ENCODE measurements at places on chromosomes 3 and 15.

DNA sequence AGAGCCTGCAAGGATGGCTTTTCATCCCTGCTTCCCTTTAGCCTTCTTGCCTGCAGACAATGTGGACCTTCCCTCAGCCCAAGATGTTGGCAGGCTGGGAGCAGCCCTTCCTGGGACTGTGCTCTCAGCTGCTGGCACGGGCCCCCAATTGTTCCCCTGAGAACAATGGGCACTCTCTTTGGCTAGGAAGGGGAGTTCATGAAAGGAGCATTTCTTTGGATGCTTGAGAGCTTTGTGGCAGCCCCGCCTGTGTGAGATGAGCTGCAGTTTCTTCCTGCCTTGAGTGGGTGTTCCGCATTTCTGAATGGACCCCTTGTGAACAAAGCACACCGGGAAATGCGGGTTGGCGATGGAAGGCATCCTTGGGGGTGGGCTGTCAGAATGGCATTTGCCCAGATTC lies 35.0 kb upstream of the BSN start:
- DNase-seq = no peak

- DNase-seq = no peak
Observed at GRCh38 chr3:5429517-5429890, 242.0 kb downstream of the EDEM1 start.

- DNase-seq = no peak
Observed at GRCh38 chr3:117939425-117940027, 1095.1 kb downstream of the IGSF11 start.

- no peak for DNase-seq
Observed at GRCh38 chr15:81792646-81793045, 253.2 kb downstream of the MEX3B start.

DNA sequence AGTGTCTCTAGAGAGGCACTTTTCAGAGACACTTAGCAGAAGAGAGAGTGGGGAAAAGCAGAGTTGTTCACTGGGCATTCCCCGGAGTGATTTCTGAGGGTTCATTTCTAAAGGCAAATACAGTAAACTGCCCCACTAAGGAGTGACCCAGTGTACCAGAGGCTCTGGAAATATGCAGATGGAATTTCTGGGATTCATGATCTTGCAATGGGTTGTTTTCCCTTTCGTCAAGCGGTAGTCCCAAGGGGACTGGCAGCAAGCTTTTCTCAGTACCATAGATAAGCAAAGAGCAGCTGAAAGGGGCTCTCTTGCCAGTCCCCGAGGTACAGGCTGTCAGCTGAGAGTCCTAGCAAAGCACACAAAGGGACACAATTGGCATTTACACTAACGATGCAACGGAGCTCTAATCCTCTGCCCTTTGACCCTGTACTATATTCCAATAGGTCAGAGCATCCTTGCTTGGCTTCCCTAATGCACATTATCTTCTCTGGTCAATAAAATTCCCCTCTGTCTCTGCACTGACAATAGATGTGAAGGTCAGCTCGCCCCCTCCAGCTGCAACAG lies 155.6 kb downstream of the SEMA6D start:
- no peak for DNase-seq

DNA sequence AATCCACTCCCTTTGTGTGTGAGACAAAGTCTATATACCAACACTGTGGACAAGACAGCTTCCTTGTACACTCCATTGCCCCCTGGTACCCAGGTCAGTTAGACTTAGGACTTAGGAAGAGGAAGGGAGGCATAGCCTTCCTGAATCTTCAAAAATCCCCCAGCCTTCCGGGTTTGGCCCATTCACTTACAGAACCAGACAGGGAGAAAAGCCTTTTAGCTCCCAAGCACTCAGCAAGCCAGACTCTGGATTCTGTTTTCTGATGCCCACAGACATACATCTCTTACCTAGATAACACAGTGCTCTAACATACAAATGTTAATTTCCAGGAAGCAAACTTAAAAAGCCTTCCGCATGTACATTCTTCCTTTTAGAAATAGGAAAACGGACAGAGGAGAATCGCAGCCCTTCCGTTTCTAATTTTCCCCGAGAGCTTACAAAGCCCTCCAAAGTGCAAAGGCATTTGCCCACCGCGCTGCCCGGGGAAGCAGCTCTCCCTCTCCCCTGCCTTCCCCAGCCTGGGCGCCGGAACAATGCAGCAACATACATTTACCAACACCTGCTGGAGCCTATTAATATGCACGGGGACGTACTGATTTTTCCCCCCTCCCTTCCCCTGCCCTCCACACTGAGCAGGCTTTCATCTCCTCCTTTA lies 442.0 kb downstream of the MAGI1 start:
- DNase-seq = no peak

Data from iPS-NIHi11 (cell line).